Endodermal cell (in vitro differentiated cells): ENCODE measurements at places on chromosomes 13 and 19.

DNA sequence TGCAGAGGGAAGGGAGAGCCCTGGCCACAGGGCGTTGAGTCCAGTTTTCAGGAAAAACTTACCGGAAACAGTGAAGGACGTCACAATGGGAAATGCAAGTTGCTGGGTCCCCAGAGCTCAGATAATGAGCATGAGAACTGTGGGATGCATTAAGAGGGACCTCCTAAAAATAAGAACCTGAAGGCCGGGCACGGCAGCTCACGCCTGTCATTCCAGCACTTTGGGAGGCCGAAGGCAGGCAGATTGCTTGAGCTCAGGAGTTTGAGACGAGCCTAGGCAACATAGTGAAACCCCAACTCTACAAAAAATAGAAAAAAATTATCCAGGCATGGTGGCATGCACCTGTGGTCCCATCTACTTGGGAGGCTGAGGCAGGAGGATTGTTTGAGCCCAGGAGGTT lies 170.6 kb downstream of the URI1 start:
- no peak for DNase-seq

DNA sequence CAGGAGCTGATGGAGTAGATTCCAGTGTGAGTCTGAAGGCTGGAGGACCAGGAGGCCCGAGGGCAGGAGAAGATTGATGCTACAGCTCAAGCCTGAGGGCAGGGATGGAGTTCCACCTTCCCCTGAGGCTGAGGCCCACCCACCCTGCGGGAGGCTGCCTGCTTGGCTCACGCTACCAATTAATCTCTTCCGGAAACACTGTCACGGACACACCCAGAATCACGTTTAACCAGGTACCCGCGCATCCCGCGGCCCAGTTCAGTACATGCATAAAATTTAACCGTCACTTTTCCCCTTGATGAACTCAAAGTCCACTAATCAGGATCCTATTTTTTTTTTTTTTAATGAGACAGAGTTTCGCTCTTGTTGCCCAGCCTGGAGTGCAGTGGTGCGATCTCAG lies 5.2 kb upstream of the ZNF628 start:
- no peak for DNase-seq

DNA sequence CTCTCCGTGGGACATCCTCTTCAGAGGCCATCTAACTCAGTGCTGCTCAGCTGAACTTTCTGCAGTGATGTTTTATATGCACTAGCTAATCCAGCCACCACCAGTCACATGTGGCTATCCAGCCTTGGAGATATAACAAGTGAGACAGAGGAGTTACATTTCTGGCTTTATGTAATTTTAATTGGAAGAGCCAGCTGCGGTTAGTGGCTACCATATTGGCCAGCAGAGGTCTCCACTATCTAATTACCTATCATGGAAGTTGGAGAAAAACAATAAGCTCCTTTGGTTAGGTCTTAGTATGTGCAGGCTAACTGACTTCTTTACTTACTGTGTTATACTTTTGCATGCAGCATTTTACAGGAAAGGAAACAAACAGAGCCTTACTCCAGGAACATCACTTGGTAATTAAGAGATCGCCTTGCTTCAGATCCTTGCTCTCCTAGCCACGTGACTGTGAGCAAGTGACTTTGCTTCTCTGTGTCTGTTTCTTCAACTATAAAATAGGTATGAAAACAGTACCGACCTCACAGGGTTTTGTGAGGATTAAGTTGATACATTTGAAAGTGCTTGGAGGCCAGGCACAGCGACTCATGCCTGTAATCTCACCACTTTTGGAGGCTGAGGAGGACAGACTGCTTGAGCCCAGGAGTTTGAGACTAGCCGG lies 1.6 kb upstream of the KLK10 start:
- peak; percentile 76 for DNase-seq

- DNase-seq = no peak
Observed at GRCh38 chr13:99261059-99261458, 2.9 kb upstream of the GPR18 start.

DNA sequence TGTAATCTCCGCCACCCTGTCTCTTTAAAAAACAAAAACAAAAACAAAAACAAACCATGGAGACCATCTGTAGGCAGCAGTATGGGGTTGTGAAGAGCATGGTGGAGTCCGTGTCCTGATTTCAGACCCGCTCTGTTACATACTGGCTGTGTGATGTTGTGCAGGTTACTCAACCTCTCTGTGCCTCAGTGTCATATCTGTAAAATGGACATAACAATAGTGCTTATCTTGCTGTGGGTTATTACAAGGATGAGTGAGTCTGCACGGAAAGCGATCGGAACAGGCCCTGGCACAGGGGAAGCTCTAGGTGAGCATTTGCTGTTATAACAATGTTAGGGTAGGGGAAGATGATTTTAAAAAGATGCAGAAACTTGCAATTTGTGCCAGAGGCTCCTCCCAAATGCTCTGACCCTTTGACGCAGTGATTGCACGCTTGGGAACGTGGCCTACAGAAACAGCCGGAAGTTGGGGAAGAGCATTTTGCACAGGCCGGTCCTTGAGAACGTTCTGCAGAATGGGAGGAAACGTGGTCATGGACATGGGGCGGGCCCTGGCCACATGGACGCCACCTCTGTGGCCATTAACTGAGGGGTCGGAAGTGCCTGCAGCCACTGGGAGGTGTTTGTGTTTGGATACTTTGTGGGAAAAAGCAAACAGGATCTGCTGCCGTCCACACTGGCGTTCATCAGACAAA lies 15.7 kb upstream of the SELENOW start:
- DNase-seq = peak; percentile 51

DNA sequence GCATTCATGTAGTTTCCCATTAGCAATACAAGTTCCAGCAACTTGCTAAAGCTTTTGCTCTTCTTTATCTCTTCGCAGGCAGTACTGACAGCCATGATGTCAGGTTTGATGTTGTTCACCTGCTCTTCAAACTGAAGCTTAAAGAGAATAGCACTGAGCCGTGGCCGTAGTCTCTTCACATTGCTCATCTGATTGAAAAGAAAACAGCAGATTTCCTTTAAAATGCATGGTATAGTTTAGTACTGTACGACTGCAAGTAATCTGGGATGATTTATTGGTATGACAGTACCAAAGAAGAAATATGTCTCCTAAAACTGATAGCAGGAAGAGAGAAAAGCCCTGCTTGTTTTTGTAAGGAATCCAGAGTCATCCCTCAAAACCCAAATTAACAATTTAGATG lies 284.4 kb downstream of the DIAPH3 start:
- no peak for DNase-seq

GRCh38 chr19:4052114-4052992 lies 14.3 kb downstream of the ZBTB7A start:
- DNase-seq = no peak

DNA sequence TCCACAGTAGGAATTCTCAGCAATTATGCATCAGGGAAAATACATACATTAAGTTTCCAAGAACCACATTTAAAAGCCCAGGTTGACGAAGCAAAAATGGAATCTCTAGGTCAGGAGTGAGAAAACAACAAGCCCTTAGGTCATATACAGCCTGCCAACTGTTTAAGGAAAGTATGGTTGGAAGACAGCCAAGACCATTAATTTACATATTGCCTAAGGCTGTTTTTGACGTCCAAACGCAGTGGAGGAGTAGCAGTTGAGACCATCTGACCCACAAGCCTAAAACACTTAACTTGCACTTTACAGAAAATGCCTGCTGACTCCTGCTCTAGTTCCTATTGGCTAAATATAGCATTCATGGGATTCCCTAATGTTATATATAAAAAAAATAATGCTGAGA lies 299.0 kb downstream of the ITGBL1 start:
- DNase-seq = no peak

DNA sequence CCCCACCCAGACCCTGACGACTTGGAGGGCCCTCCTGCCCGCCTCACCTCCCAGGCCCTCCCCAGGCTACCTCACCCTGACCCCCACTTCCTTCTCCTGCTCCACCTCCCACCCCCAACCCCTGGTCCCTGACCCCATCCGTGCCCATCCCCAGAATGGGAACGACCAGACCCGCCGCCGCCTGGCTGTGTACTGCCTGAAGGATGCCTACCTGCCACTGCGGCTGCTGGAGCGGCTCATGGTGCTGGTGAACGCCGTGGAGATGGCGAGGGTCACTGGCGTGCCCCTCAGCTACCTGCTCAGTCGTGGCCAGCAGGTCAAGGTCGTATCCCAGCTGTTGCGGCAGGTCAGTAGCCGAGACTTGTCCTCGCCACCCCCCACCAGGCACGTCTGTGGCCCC lies 11.9 kb upstream of the SPIB start:
- no peak for DNase-seq

GRCh38 chr13:92514420-92515125 lies 712.0 kb upstream of the GPC6 start:
- no peak for DNase-seq

GRCh38 chr13:32225481-32225931 lies 89.7 kb downstream of the ZAR1L start:
- no peak for DNase-seq

DNA sequence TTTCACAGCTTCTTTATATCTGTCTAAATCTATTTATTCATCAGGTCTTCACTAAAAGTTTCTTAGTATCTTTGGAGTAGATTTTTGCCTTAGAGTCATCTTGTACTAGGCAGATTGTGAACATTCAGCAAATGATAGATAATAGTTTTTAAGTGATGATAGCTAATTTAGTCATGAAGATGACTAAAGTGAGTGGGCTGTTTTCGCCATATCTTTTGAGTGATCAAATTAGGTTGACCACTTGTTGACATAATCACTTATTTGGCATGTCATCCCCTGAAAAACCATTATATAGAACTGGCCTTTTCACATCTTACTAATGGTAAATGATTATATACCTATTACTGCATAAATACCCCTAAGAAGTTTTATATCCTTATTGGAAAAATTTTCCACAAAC lies 999.2 kb downstream of the PCDH17 start:
- no peak for DNase-seq

- no peak for DNase-seq
Observed at GRCh38 chr13:52903320-52903719, 54.9 kb upstream of the PCDH8 start.

- peak; percentile 43 for DNase-seq
Observed at GRCh38 chr13:102097708-102098107, 304.1 kb downstream of the FGF14 start.

- DNase-seq = no peak
Observed at GRCh38 chr19:48498595-48499311, 12.9 kb downstream of the LMTK3 start.

GRCh38 chr13:38647312-38647711 lies 39.6 kb upstream of the FREM2 start:
- DNase-seq = no peak

- DNase-seq = no peak
Observed at GRCh38 chr13:47038188-47038587, 141.3 kb upstream of the HTR2A start.

GRCh38 chr19:31783592-31783991 lies 434.4 kb upstream of the TSHZ3 start:
- DNase-seq = no peak

DNA sequence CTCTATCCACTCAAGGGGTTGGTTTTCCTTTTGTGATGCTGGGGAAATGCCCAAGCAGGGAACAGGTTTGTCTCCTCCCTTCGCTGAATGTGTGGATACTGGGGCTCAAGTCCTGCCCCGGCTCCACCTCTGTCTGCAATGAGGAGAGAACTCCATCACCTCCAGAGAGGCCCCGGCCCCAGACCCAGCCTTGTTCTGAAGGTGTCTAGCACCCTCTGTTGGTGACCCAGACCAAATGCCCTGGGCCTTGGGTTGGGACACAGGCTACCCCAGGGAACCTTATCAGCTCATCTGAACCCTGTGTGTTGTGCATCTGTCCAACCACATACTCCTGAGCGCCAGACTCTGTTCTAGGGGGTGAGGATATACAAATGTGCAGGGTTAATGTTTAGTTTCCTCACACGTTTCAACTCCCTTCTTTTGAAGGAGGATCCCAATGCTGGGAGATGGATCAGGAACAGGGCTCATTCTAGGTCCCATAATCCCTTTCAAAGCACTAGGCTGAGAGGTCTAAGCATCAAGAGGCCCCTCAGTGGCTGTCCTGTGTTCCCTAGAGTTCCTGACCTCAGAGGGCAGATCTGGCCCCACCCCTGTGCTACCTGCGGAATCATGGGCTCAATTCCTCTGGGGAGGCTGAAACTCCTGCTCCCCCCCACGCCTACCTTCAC lies 112.5 kb upstream of the SLC7A1 start:
- peak; percentile 91 for DNase-seq

GRCh38 chr19:46821512-46822409 lies 28.9 kb downstream of the AP2S1 start:
- peak; percentile 58 for DNase-seq

DNA sequence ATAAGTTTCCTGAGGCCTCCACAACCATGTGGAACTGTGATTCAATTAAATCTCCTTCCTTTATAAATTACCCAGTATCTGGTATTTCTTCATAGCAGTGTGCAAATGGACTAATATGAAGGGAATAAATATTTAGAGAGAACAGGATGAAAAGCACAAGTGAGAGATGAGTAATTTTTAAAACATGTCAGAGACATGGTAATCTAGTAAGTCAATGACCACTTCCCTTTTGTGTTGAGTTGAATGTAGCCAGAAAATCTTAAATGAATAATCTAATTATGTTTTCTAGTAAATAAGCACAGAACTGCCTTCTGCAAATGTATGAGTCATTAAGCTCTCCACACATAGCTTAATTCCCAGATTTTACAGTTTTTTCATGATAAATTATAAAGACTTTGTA lies 524.1 kb upstream of the SLITRK5 start:
- DNase-seq = no peak

- DNase-seq = no peak
Observed at GRCh38 chr13:94849254-94849653, 136.9 kb upstream of the SOX21 start.

DNA sequence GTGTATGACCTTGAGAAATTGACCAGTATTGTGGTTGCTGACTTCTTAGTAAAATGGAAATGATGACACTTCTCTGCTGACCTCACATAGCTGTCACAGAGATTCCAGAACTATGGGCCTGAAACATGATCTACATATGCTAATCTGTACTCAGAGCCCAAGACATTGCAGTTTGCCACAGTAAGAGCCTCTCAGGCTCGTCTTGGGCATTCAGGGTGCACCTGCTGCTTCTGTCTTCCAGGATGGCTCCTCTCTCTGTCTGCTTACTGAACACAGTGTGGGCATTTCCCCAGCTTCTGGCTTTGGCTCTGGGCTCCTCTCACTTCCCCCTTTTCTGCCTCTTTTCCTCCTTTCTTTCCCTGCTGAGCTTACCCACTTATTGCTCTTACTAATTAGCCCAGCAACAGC lies 22.3 kb upstream of the SLC46A3 start:
- no peak for DNase-seq

GRCh38 chr19:43765109-43765876 lies 10.5 kb upstream of the SMG9 start:
- DNase-seq = peak; percentile 67

DNA sequence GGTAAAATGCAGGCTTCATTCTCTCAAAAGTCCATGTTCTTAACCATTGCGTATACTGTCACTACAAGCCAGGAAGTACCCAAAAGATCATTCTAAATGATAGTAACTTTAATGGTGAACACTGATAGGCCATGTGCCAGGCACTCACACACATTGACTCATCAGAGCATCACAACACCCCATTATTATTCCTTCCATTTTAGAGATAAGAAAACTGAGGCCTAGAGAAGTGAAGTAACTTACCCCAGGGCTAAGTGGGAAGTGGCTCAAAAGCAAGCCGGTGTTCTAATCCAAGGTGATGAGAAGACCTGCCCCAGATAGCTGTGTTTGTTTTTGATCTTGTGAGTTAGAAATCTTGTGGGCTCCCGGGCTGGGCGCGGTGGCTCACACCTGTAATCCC lies 1.4 kb upstream of the PHLDB3 start:
- DNase-seq = no peak

GRCh38 chr19:39974377-39975155 lies 3.6 kb downstream of the PSMC4 start:
- no peak for DNase-seq
